ENCODE measurements at places on chromosomes 4 and X. TPM values are rescaled to one million over a fixed set of nuclear protein-coding genes. Genes with fewer than 3 reads are reported as not detected.
A peak's percentile ranks its signal among the peaks of the same experiment; 100 is the strongest.

HTR2C gene
- total RNA-seq, result 0.04 TPM

DNA sequence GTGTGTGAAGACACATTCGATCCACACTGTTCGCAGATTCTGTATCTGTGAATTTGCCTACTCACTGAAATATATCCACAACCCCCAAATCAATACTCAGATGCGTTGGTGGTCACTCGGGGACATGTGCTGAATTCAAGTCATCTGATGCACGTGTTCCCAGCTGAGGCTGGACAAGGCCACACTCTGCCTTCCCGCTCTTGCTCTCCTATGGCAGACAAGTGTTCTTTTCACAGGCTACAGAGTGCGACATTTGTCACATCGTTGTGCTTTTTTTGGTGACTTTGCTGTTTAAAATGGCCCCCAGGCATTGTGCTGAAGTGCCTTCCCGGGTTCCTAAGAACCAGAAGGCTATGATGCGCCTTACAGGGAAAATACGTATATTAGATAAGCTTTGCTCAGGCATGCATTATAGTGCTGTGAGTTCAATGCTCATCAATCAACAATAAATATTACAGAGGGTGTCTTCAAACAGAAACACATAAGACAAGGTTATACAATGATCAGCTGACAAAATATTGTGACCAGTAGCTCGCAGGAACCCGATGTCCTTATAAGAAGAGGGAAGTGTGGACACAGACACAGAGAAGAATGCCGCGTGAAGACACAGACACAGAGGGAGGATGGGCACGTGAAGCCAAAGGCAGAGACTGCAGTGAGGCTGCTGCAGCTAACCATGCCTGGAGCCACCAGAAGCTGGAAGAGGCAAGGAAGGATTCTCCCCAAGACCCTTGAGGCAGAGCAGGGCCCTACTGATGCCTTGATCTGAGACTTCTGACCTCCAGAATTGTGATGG is 42.0 kb downstream of the IRF2 start:
- no peak for DNase-seq

DNA sequence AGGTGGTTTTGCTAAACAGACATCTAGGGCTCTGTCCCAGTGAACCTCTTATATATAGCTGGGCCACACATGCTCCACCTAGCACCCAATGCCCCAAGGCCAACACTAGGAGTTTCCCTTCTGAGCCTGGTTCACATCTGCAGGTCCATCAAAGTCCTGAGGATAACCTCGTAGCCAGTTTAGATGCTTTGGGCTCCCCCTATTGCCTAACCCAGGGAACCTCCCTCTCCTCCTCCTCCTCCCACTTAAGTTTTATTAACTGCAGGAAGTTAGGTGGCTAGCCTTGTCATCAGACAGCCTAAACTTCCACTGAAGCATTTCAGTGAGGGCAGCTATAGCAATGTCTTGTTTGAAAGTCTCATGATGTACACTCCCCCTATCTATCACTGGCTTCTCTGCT is 88.0 kb downstream of the GUCY2F start:
- DNase-seq, result no peak

DNA sequence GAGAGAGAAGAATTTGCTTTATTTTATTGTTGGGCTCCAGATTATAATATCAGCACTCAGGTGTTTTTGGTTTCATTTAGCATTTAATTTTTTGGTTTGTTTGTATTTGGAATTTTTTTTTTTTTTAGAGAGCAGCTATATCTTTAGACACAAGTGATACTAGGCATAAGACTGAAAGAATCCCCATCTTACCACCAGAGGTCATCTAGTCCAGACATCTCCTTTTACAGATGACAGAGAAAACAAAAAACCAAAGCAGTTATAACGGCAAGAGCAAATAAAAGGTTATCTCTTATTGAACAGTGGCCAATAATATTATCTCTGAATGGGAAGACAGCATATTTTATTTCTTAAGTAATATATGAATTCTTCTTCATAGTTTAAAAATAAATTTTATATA is 22.8 kb downstream of the USP38 start:
- peak; percentile 24 for DNase-seq

DNA sequence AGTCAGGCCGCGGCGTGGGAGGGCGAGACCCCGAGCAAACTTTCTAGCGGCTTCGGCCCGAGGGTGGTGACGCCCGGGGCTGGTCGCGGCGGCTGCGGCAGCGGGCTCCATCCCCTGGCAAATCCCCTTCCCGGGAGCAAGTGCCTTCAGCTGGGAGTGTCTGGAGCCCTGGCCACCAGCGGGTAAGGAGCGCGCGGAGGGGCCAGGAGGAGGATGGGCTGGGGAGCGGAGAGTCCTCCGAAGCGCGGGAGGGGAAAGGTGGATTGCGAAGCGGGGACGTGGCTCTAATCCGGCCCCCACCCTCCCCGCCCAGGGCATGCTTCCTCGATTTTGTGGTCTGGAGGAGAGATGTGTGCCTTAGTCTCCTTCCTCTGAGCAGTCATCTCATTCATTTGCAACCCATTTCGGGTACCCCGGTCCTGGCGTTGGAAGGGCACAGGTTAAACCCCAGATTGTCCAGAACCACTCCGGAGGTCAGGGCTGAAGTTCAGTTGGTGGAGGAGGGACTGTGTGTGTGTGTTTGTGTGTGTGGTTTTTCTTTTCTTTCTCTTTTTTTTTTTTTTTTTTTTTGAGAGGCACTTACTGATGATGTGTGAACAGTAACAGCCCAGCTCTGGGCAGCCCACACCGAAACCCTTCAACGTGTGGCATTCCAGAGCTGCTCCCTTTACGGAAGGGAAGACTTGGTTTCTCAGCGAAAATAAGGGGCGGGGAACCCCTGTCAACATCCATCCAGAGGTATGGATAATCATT is 516 bp downstream of the SGMS2 start:
- DNase-seq, result peak; percentile 72

DNA sequence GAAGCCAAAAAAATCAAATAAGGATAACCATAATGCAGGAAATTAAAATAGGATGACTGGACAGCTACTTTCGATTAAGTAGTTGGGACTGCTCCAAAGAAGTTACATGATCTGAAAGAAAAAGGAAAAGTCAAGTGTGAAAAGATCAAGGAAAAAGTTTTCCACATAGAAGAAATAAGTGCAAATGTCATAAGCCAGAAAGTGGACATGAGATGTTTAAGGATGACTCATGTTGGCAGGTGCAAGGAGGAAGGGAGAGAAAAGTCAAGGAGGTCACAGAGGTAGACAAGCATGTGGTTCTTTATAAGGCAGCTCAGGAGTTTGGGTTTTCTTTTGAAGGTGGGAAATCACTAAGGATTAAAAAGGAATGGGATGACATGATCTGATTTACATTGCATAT is 89.8 kb upstream of the GPRIN3 start:
- DNase-seq, result no peak

DNA sequence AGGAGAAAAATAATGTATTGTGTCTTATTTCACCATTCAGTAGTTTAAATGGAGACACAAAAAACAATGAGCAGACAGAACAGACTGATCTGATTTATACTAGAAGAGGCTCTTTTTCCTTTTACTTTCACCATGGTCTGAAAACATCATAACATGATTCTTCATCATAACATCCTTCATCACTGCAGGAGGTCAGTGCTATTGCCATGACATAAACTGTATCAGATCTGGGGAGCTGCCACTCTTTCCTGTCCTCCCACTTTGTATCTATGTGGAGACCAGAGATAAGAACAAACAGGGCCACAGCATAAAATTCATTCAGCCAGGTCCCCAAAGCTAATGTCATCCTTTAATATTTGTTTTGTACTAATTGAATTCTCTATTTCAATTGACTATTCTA is 25.2 kb downstream of the SOD3 start:
- no peak for DNase-seq

ZDHHC15 gene
- total RNA-seq, result 1.00 TPM

DNA sequence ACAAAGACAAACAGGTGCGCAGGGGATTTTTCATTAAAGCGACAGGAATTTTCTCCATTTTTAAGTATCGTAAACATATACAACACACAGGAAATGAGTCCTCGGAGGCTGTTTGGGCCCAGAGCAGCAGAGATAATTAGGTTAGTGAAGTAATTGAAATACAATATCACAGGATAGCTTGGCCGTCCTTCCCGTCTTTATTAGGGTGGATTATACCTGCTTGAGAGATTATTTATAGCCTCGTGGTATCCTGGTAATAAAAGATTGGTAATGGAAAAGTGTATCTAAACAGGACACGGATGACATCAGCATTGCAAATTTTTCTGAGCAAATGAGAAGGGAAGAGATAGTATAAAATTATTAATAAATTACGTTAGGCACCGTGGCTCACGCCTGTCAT is 68.2 kb downstream of the CRLF2 start:
- DNase-seq, result no peak

- no peak for DNase-seq
Observed at GRCh38 chrX:33190016-33190415, 21.3 kb downstream of the DMD start.

- no peak for DNase-seq
Observed at GRCh38 chr4:137966504-137966903, 275.6 kb downstream of the SLC7A11 start.

Measured in hepatocyte (in vitro differentiated cells).